Posterior vena cava (tissue), 2 donors: ENCODE measurements at places on chromosomes 1 and 21. TPM values are rescaled to one million over a fixed set of nuclear protein-coding genes. Genes with fewer than 3 reads are reported as not detected.

DNA sequence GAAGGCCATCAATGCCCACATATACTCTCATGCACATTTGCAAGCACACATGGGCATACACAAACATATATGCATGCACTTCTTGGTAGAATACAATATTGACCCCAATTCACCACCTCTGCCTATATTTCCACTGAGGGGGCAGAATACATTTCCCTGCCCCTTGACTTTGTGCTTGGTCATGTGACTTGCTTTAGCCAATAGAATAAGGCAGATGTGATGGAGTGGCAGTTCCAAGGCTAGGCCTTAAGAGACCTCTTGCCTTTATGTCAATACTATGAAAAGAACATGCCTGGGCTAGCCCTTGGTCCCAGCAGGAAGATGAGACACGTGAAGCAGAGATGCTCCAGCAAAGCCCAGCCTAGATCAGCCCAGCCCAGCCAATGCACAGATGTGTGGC lies 66.0 kb upstream of the GRIK3 start:
- DNase-seq: no peak

- no peak for DNase-seq
Measured at GRCh38 chr21:25506887-25507286, 100.4 kb downstream of the MRPL39 start.

DNA sequence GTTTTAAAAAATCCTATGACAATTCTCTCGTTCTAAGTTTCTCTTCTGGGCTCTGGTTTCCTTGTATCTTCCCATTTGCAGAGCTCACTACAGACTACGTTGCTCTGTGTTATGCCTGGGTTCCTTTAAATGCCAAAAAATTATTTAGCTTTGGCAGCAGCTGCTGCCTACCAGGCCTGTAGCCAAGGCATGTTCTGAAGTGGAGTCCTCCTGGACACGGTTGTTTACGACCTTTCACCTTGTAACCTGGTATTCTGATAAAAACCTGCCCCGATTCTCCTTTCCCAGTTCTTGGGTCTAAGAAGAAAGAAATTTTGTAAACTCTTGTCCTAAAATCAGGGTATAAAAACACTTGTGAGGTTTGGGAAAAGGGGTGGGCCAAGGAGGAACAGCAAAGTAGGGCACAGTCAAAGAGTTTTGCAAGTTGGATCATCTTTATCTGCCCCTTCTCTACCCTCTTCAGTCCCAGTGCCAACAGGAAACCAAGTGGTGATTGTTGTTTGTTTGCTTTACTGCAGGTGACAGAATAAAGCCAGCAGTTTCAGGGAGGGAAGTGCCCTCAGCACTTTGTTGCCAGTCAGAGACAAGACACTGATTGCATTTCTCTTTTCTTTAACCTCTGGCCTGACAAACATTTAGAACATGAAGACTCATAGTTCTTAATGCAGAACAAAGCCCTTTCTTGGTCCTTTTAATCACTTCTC lies 3.1 kb upstream of the TXNIP start:
- DNase-seq: no peak

- no peak for DNase-seq
Measured at GRCh38 chr1:227449051-227449450, 114.3 kb upstream of the ZNF678 start.

The COL11A1 gene
- 1.3 TPM for total RNA-seq

The RIMS3 gene
- 11.2 TPM for total RNA-seq

The LCE1C gene
- total RNA-seq: not detected

The LRRC38 gene
- not detected for total RNA-seq

DNA sequence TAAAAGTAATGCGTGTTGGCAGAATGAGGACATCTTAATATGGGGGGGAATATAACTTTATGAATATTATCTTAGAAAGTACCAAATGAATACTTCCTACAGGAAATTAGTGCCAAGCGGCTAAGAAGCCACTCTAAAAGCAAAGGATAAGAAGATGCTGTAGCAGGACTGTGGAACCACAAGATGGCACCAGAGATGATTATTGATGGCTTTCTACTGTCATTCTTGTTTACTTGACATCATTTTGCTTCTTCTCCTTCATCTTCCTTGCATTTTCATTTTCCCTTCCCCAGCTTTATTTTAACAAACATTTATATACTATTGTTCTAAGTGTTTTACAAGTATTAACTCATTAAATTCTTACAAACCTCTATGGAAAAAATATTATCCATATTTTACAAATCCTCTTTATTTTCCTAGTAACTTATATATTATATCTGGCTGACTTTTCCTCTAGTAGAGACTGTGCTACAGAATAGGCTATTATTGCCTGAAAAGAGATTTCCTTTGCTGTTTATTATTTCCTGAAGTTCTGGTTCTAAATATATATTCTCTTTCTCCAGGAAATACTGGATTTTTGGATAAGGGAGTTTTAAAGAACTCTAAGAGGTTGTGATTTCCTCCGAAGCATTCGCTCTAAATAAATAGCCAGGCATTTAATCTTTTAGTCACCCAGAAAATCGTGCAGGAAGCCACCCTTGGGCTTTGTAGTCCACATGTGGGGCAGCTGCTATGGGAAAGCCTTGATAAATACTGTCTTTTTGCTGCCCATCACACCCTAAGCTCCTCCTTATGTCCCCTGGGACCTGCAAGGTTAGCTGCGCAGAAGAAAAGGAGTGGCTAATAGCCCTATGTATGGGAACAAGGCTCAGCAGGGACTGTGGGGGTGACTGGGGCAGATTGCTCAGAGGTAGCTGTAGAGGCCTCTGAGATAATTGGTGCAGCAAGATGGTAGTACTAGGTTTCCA lies 69.8 kb downstream of the TPR start:
- no peak for DNase-seq

The GALNT2 gene
- 79.6 TPM for total RNA-seq

DNA sequence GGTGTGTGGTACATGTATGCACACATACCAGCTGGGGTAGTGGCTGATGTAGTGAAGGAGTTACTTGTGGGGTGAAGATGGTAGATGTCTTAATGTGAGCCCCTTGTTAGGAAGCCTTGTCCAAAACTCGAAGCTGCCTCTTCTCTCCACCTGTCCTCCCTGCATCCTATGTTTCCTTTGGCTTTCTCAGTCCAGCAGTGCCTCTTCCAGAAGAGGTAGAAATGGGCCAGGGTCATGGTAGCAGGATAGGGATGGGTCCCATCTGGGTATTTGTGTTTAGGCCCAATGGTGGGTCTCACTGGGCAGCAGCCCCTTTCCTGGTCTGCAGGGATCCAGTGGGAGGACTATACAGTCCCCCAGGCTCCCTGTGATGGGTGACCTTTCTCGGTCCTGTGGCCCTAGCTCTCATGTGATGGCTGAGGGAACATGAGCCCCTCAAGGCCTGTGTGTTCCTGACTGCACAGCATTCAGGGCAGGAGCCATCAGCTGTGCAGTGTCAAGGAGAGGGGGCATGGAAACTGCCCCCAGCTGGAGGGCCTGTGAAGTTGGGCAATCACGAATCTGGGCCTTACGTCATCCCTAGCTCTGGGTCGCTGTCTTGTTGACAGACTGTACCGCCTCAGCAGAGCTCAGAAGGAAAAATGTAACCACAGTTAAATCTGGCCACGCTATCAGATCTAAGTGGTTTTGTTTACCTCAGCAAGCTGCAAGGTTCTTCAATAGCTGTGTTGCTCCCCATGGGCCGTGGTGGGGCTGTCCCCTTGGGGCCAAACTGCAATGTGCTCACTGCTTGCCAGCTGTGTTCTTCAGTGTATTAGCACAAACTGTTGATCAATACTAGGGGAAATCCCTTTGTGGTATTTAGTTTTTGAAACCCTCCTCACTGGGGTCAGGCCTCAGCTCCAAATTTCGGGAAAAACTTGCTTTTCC lies 82.7 kb downstream of the NOS1AP start:
- no peak for DNase-seq

The TMOD4 gene
- total RNA-seq: 0.88 TPM

DNA sequence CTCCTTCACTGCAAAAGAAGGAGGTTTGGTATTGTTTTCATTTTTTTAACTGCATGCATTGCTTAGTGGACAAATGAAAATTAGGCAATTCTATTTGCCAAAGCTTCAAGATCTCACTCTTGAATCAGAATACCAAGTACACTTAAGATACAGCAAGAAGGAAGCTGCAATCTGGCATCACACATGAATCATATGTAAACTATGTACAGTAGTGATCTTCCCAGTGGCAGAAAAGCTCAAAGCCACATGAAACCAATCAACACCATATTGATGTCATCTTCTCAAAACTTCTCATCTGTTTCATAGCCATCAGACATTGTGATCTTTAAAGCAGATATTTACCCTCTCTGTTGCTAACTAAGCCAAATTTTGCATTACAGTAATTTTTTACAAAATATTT lies 550.1 kb downstream of the LTN1 start:
- DNase-seq: no peak

- DNase-seq: no peak
Measured at GRCh38 chr1:66764994-66765578, 12.8 kb downstream of the DYNLT5 start.

DNA sequence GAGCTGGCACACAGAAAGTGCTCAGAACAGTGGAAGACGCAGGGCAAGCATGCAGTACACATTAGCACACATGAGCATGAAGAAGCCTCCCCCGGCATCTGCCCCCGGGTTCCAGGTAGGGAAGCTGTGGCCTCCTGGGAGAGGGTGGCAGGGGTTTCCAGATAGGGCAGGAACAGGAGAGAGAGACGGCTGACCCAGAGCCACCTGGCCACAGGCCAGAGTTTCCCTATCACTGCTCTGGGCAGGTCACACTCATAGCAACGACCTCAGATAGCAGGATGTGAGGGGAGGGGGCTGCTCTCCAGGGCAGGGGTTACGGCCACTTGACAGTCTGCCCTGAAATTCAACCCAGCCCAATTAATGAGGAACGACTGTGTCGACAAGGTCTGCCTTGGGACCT lies 36.6 kb downstream of the GLIS1 start:
- DNase-seq: no peak

DNA sequence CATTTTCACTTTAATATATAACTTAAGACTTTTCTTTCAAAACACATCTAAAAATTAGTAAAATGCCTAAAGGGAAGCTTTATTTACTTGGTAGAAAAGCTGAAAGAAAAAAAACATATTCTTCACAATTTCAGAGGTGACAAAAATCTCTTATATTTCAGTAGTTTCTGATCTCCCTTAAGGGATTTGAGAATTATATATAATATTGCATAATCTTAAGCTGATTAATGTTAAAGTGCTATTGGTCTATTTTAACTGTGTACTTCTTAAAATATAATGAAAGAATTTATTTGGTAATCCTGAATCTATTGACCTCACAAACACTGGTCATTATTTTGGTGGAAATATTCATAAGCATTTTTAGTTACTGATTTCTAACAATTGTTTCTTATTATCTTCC lies 1.2 kb upstream of the VPS45 start:
- no peak for DNase-seq

DNA sequence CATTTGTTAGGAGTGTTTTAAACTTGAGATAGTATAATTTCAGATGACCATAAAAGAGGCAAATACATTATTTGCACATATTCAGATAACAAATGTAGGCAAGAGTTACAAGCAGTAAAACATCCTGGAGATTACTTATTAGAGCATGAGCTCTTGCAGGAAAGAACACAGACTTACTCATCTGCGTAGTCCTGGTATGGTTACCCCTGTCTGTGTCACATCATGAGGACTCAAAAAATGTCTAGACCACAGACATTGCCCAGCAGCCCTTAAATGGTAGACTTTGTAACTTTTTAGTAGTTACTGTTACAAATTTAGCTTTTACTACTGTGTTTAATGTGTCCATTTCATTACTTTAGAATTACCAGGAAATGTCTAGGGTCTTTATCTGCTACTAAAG lies 12.8 kb downstream of the CACHD1 start:
- no peak for DNase-seq

The TBX15 gene
- 2.5 TPM for total RNA-seq

- DNase-seq: peak; percentile 97
Measured at GRCh38 chr1:150561254-150561973, 12.2 kb downstream of the ADAMTSL4 start.

GRCh38 chr1:50047916-50048694 lies 24.4 kb upstream of the AGBL4 start:
- DNase-seq: peak; percentile 72

The NES gene
- 142 TPM for total RNA-seq

DNA sequence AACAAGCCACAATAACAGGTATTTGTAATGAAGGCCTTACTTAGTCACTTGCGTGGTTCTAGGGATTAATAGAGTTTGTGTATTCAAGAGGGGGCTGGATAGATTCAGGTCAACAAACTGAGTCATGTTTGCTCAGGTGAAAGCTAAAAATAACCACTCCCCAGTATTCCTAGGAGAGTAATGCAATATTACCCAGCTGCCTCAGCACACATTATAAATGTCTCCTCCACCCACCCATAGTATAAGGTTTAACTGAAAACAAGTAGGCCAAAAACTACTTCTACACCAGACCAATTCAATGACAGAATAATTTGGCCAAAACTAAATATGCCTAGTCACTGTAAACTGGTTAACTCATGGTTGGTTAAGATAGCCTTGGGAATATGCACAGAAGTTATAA lies 34.4 kb downstream of the WLS start:
- no peak for DNase-seq

- DNase-seq: no peak
Measured at GRCh38 chr1:51520700-51521248, 1.7 kb upstream of the EPS15 start.

DNA sequence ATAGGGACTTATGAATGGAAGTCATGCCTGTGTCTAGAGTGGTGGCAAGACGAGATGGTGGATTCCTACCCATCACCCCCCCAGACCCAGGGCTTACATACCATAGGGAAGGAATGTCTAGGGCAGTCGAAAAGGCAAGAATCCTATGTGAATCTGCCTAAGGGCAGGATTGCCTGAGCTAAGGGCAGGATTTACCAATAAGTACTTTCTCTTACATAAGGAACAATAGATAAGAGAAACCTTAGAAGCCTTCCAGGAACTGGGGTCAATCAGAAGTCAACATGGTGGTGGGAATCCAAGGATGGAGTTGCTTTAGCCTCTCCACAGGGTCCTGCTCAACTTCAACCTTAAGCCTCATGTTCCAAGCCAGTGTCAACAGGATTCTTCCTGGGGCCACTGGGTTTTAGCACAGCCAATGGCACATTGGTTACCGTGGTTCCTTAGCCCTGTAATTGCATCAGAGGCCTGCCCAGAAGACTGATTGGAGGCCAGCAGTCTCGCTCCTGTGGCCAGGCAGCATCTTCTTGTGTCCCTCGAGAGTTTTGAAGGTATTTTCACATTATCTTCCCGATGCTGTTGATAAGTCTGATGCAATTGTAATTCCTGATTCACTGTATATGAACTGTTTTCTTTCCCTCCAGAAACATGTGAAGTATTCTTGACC lies 20.7 kb downstream of the BACE2 start:
- no peak for DNase-seq

DNA sequence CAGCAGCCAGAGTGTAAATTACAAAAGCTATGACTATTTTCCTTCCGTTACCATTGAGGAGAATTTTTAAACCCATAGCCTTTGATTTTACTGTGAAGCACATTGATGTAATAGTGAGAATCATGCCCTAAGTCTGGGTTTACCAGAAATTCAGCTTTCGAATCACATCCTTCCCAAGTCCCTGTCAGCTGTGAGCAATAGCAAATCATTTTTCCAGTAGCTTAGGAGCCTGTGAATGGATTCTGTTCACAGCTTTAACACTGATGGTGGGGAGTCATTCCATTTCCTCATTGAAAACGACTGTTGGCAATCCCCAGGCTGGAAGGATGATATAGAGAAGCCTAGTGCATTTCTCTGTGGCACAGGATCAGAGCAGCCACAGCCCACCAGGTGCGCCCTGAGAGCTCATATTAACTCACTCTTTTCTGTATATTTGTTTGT lies 82.2 kb upstream of the C1orf105 start:
- DNase-seq: no peak

The AGBL4 gene
- not detected for total RNA-seq

The OLIG2 gene
- not detected for total RNA-seq

- DNase-seq: no peak
Measured at GRCh38 chr1:230730977-230731376, 16.2 kb upstream of the CAPN9 start.

- no peak for DNase-seq
Measured at GRCh38 chr1:155831279-155831976, 25.6 kb downstream of the GON4L start.
